SJSA1 (cell line): ENCODE measurements at places on chromosomes 13 and 19.

DNA sequence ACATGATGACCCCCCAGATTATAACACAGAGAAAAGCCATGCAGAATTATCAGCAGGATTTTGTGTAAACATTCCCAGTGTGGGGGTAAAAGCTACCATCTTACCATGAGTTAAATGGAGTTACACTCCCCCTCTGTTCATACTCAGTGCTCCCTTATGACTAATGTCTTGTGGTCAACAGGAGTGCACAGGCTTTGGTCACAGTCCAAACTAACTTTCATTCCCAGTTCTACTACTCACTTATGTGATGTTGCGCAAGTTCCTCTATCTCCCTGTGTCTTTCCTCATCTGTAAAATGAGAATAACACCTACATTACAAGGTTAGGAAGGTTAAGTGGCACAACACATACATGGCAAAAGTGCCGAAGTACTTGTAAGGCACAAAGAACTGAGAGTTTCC is 277.9 kb downstream of the RBM26 start:
- H3K36me3 ChIP-seq: no peaks in the 10 kb centered on the region
- no peak for DNase-seq
- H3K4me1 ChIP-seq: no peaks in the 10 kb centered on the region
- no peak overlapping the region for H3K27ac ChIP-seq

- no peak overlapping the region for H3K4me3 ChIP-seq
- no peaks in the 10 kb centered on the region for H3K27me3 ChIP-seq
- H3K27ac ChIP-seq: no peak overlapping the region
- H3K4me1 ChIP-seq: no peaks in the 10 kb centered on the region
Measured at GRCh38 chr13:105220063-105220462, 1315.4 kb downstream of the EFNB2 start.

DNA sequence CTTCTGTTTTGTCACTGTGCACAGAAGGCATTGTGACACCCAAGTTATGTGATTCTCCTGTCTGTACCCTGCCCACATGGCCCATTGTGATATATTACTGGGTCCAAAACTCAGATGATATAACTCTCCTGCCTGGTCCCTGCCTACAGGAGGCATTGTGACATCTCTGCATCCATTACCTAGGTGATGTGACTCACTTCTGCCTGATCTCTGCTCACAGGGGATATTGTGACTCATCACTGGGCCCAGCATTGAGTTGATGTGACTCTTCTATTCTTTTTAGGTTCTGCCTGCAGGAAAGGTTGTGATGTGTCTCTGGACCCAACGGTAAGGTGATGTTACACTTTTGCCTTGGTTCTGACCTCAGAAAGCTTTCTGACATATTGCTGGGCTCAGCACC is 67.9 kb upstream of the ZNF724 start:
- H3K4me1 ChIP-seq: no peaks in the 10 kb centered on the region
- no peaks in the 10 kb centered on the region for H3K27me3 ChIP-seq
- no peak for DNase-seq
- H3K36me3 ChIP-seq: no peaks in the 10 kb centered on the region

- H3K27ac ChIP-seq: no peak overlapping the region
- no peaks in the 10 kb centered on the region for H3K27me3 ChIP-seq
- H3K4me1 ChIP-seq: no peaks in the 10 kb centered on the region
- no peak overlapping the region for H3K4me3 ChIP-seq
Measured at GRCh38 chr13:44855860-44856259, 133.4 kb downstream of the NUFIP1 start.

DNA sequence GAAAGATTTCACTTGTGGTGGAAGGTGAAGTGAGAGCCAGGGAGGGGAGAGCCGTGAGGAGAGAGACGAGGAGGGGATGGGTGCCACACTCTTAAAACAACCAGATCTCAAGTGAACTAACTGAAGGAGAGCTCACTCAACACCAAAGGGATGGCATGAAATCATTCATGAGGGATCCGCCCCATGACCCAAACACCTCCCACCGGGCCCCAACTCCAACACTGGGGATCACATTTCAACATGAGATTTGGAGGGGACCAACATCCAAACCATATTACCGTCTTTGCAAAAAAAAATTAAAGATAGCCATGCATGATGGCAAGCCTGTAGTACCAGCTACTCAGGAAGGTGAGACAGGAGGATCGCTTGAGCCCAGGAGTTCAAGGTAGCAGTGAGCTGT is 34.9 kb upstream of the POP4 start:
- peaks cover 29% of the 10 kb centered on the region for H3K27me3 ChIP-seq
- no peak overlapping the region for H3K4me3 ChIP-seq
- H3K27ac ChIP-seq: no peak overlapping the region
- no peaks in the 10 kb centered on the region for H3K36me3 ChIP-seq
- no peaks in the 10 kb centered on the region for H3K4me1 ChIP-seq

DNA sequence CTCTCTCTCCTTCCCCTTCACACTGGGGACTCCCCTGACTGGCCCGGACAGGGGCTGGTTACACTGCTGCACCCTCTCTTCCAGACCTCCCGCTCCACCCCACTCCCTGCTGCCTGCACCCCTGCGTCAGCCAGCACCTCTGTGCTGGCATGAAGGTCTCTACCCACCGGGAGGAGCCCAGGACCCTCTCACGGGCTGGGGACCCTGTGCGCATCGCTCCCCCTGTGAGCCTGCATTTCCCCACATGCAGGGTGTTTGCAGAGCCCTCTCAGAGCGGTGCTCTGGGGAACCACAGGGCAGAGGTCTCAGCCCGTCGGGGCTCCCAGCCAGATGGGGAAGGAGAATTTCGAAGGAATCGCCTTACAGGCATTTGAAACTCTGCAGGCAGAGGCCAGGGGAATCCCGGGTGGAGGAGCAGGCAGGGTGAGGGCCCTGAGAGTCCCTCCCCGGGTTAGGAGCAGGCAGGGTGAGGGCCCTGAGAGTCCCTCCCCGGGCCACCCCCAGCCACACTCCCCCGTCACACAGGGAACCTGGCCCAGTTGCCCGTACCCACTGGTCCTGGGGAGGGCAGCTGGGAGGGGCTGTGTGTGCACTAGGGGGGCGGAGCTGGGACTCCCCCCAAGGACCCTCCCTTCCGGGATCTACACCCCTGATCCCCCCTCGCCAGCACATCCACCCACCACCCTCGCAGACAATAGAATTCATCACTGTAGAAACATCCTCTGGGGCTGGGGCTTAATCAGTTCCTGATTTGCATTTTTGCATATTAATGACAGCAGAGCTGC is 16.3 kb upstream of the TCF3 start:
- peaks cover 65% of the 10 kb centered on the region for H3K27me3 ChIP-seq
- H3K4me3 ChIP-seq: no peak overlapping the region
- H3K27ac ChIP-seq: no peak overlapping the region
- peaks cover 4% of the 10 kb centered on the region for H3K4me1 ChIP-seq
- no peak for DNase-seq

DNA sequence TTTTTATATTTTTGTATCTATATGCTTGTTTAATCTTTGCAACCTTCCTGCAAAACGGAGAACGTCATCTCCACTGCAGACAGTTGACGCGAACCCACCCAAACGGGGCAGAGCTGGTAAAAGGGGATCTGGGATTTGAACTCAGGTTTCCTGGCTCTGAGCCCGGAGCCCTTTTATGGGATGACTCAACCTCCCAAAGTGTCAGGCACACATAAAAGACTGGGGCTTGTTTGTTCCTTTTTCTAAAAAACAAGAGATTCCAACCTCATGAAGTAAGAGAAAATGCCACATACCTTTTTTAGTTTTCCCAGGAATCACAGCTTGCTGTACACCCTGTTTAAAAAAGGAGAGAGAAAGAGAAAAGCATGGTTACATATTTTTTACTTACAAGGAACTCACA is 78.9 kb downstream of the GADD45B start:
- H3K27me3 ChIP-seq: no peaks in the 10 kb centered on the region
- H3K4me3 ChIP-seq: no peak overlapping the region

GRCh38 chr13:23856008-23856750 is 33.0 kb downstream of the MIPEP start:
- H3K27me3 ChIP-seq: no peaks in the 10 kb centered on the region
- peaks cover 6% of the 10 kb centered on the region for H3K4me1 ChIP-seq
- DNase-seq: no peak

DNA sequence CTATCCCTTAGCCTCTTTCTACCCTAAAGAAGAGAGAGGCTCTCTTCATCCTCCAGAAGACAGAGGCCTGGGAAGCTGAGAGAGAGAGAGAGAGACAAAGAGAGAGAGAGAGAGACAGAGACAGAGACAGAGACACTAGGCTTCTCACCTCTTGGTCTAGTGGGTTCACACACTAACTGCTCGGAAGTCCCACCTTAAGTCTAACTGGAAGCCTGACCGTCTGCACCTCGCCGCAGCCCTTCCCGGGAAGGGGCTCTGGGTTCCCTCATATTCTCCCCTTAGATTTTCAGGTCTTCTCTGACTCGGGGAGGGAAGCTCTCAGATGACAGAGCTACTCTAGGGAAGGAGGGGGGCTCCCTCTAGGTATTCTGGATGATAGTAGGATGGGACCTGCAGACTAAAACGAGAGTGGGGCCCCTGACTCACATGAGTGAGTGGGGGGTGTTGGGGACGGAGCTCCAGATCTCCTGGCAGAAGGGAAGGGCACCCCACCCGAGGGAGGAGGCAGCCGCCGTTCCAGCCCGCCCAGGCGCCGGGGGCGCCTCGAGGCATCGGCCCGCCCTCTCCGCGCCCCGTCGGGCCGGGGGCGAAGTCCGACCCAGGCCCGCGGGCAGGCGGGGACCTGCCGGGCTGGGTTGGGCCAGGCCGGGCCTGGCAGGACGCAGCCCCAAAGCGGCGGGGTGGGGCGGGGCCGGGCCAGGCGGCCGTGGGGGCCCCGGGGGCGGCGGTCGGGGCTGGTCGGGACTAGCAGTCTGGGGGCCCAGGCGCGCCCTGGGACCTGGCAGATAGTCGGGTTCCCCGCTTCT is 2.0 kb upstream of the JUNB start:
- no peaks in the 10 kb centered on the region for H3K27me3 ChIP-seq
- H3K4me1 ChIP-seq: peaks cover 78% of the 10 kb centered on the region
- peak overlapping the region; percentile 37 for H3K4me3 ChIP-seq
- peak overlapping the region; percentile 69 for H3K27ac ChIP-seq
- peaks cover 16% of the 10 kb centered on the region for H3K36me3 ChIP-seq
- DNase-seq: peak; percentile 64

GRCh38 chr19:35164418-35164817 is 9.9 kb downstream of the FXYD5 start:
- H3K4me1 ChIP-seq: no peaks in the 10 kb centered on the region
- no peak overlapping the region for H3K4me3 ChIP-seq
- DNase-seq: no peak
- H3K36me3 ChIP-seq: peaks cover 77% of the 10 kb centered on the region
- H3K27me3 ChIP-seq: no peaks in the 10 kb centered on the region
- no peak overlapping the region for H3K27ac ChIP-seq

- no peak overlapping the region for H3K27ac ChIP-seq
- no peak overlapping the region for H3K4me3 ChIP-seq
- DNase-seq: no peak
- H3K36me3 ChIP-seq: peaks cover 43% of the 10 kb centered on the region
Measured at GRCh38 chr19:14563989-14564651, 7.7 kb downstream of the NDUFB7 start.

- H3K27ac ChIP-seq: no peak overlapping the region
- no peak for DNase-seq
- H3K36me3 ChIP-seq: no peaks in the 10 kb centered on the region
- no peaks in the 10 kb centered on the region for H3K4me1 ChIP-seq
Measured at GRCh38 chr13:91017669-91018053, 329.8 kb upstream of the MIR17HG start.

DNA sequence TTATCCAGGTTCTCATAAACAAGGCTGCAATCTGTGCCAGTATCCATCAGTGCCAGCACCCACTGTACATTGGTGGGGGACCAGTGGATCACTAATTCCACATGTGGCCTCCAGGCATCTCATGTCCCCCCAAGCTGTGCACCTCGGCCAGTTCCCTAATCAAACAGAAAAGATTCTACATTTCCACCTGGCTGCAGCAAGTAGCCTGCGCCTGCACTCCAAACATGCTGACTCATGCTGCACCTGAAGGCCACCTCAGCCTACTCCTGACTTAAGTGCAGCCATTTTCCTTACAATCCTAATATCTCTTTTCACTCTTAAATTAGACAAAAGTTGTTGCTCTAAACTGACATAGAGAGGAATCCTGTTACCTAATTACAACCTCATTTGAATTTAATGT is 729.4 kb upstream of the MIR17HG start:
- no peaks in the 10 kb centered on the region for H3K4me1 ChIP-seq
- no peak for DNase-seq
- no peak overlapping the region for H3K4me3 ChIP-seq
- H3K27ac ChIP-seq: no peak overlapping the region

DNA sequence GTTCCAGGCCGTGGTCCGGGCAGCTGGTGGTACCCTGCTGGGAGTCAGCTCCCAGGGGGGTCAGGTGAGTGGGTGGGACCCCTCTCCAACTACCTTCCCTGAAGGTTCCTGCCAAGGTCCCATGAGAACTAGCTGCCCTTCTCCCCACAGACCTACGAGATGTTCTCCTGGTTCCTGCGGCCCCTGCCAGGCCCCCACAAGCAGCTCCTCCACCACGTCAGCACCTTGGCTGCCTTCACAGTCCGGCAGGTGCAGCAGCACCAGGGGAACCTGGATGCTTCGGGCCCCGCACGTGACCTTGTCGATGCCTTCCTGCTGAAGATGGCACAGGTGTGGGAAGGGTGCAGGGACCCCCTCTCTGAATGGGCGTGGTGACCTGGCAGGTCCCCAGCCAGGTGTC is 5.5 kb downstream of the CYP2S1 start:
- no peaks in the 10 kb centered on the region for H3K4me1 ChIP-seq
- H3K36me3 ChIP-seq: no peaks in the 10 kb centered on the region
- no peak overlapping the region for H3K4me3 ChIP-seq
- peaks cover 9% of the 10 kb centered on the region for H3K27me3 ChIP-seq
- no peak overlapping the region for H3K27ac ChIP-seq

GRCh38 chr13:71522941-71523526 is 344.0 kb downstream of the DACH1 start:
- H3K27ac ChIP-seq: no peak overlapping the region
- H3K36me3 ChIP-seq: no peaks in the 10 kb centered on the region
- no peak overlapping the region for H3K4me3 ChIP-seq

DNA sequence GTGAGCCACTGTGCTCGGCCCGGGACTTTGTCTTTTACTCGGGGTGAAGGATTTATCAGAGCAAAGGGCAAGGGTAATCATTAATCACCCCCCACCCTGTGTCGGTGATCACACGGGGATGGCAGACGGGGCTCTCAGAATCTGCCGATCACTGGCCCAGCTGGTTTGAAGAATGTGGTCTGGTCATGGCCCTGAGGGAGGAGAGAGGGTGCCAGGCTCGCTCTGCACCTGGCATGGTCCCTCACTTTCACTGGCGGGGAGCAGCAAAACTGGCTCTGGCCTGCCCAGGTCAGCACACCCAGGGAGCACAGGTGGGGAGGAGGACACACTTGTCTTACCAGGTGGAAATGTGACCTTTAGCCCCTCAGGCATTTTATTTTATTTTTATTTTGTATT is 10.2 kb downstream of the REEP6 start:
- no peaks in the 10 kb centered on the region for H3K36me3 ChIP-seq
- H3K27me3 ChIP-seq: peaks cover 63% of the 10 kb centered on the region
- 0 out of 2 replicates have a peak, but pooled peaks cover 7% of the 10 kb centered on the region for H3K4me1 ChIP-seq
- H3K4me3 ChIP-seq: no peak overlapping the region

GRCh38 chr19:45553464-45553863 is 31.1 kb downstream of the OPA3 start:
- no peak overlapping the region for H3K27ac ChIP-seq
- no peaks in the 10 kb centered on the region for H3K27me3 ChIP-seq
- DNase-seq: no peak
- peaks cover under 1% of the 10 kb centered on the region; the same call in 1 of the 2 replicates for H3K4me1 ChIP-seq
- peaks cover 9% of the 10 kb centered on the region; the same call in 1 of the 2 replicates for H3K36me3 ChIP-seq
- H3K4me3 ChIP-seq: no peak overlapping the region

GRCh38 chr13:50892210-50892944 is 17.2 kb upstream of the RNASEH2B start:
- no peak overlapping the region for H3K27ac ChIP-seq
- H3K4me1 ChIP-seq: no peaks in the 10 kb centered on the region
- no peak overlapping the region for H3K4me3 ChIP-seq
- no peaks in the 10 kb centered on the region for H3K36me3 ChIP-seq
